Left hindlimb (tissue), 1 donor: ENCODE measurements at places on chromosomes 7 and 10.

GRCh38 chr10:29389493-29389892 is 100.6 kb downstream of the LYZL1 start:
- no peak for DNase-seq

GRCh38 chr7:149728491-149729375 is 44.7 kb downstream of the ZNF467 start:
- no peak for DNase-seq

DNA sequence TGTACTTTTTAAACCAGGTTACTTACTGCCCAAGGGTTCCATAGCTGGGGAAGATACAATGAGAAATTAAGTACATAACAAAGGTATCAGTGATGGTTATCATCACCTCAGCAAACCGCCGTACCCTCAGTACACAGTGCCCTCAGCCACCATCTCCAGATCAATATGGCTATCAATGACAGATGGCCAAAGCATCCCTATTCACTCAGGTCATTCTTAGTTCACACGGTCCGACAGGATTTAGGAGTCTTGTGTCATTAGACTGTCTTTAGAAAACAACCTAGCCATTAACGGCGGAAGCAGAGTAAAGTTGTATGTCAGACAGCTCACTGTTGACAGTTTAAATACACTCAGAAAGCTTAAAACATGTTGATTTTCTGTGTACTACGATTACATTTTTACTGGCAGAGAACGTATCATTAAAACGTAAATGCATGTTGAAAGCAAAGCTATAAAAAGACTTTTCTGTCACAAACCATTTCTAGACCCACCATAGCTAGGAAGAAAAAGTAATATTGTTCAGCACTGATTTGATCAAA is 106.9 kb downstream of the HOXA1 start:
- DNase-seq, result no peak

DNA sequence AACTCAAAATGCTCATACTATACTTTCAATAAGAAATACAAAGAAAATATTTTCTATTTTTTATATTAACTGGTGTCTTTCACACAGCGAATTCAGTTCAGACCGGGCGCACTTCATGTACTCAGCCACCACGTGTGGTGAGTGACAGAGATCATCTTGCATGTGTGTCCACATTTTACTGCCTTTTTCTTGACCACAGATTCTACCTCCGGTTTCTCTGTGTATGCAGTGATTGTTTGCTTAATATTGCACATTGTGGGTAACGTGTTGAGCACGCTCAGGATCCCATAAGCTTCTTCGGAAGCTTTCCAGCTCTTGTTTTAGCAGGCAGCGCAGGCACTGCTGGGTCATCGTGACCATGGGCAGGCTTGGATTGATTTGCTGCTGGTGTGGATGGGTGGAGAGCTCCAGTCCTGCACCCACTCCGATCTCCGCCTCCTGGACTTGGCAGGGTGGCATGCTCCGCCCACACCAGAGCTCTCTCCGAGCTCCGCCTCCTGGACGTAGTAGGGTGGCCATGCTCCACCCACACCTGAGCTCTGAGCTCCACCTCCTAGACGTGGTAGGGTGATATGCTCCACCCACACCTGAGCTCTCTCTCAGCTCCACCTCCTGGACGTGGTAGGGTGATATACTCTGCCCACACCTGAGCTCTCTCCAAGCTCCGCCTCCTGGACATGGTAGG is 253.3 kb downstream of the DIP2C start:
- no peak for DNase-seq

DNA sequence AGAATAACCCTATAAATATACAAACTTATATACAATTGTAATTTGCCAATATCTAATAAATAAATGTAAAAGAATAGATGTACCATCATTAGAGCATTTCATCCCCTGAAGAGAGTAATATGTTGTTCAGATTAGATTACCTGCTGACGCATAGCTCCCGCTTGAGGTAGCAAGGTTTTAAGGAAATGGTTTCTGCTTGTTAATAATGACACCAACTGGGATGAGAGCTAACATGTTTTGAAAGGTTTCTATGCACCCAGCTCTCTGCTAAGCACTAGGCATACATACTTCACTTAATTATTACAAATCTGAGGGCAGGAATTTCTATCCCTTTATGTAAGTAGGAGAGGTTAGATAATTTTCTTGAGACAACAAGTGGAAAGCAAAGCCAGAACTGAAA is 1003.3 kb upstream of the SORCS1 start:
- DNase-seq, result no peak

DNA sequence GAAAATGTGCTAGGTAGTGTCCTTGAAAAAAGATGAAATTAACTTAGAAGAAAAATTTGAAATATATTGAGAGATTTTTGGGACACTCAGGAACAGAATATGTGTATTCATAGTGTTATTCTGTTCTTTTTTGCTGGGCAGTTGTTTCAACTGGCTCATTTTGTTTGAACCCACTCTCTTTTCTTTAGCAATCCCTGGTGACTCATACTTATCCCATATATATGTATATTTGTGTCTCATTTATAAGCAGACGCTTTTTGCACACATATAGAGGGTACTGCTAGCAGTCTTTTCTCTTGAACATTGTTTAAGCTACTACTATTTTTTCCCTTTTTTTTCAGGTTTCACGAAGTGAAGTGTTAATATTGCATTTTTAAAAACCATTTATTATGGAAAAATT is 1.9 kb downstream of the EXOC6 start:
- DNase-seq, result no peak

DNA sequence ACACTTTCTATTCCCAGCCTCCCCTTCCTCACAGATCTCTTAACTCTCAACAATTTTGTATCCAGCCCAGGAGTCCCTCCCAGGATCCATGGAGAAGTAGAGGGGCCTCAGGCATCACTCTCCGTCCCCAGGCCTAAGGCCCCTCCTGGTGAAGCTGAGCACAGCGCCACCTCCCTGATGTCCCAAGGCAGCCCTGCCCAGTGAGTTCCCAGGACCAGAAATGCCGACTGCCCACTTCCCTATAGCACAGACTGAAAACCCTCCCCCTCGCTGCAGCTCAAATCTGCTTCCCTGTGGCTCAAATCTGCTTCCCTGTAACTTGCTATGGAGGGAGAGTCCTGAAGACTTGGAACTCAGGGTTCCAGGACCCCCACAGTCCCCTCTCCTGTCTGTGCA is 35.6 kb downstream of the YKT6 start:
- DNase-seq, result no peak

- no peak for DNase-seq
These were observed 58.5 kb downstream of the TRUB1 start for GRCh38 chr10:114996542-114996941.

GRCh38 chr10:84820596-84820995 is 492.2 kb downstream of the CCSER2 start:
- DNase-seq, result no peak

- DNase-seq, result no peak
These were observed 192.2 kb downstream of the ELAPOR2 start for GRCh38 chr7:86867163-86867762.

- no peak for DNase-seq
These were observed 423.0 kb downstream of the NEBL start for GRCh38 chr10:20474064-20474463.
